Stimulated activated CD4-positive, alpha-beta T cell treated with anti-CD3 and anti-CD28 coated beads, Interleukin-1b, Interleukin-23, amount 100 ng/mL, for 1 hour (primary cell): ENCODE measurements at places on chromosomes 7 and 10.
A peak's percentile ranks its signal among the peaks of the same experiment; 100 is the strongest.

DNA sequence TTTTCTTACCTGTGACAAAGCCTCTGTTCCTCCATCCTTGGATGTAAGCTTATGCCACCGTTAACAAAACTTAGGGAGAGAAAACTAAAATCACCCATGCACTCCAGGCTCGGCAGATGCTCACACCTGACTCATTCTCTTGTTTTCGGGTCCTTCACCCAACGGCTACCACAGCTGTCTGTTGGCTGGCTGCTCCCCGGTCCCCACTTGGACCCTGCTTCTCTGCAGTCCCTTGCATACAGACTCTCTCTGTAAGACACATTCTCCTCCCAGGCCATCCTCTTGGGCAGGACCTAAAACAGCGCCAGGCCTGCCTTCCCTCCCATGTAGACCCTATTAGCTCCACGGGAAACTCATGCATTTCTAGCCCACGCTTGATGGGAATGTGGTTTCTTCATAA is 12.1 kb upstream of the INHBA start:
- DNase-seq = no peak

GRCh38 chr10:101712997-101713396 is 18.0 kb upstream of the FBXW4 start:
- DNase-seq = no peak

DNA sequence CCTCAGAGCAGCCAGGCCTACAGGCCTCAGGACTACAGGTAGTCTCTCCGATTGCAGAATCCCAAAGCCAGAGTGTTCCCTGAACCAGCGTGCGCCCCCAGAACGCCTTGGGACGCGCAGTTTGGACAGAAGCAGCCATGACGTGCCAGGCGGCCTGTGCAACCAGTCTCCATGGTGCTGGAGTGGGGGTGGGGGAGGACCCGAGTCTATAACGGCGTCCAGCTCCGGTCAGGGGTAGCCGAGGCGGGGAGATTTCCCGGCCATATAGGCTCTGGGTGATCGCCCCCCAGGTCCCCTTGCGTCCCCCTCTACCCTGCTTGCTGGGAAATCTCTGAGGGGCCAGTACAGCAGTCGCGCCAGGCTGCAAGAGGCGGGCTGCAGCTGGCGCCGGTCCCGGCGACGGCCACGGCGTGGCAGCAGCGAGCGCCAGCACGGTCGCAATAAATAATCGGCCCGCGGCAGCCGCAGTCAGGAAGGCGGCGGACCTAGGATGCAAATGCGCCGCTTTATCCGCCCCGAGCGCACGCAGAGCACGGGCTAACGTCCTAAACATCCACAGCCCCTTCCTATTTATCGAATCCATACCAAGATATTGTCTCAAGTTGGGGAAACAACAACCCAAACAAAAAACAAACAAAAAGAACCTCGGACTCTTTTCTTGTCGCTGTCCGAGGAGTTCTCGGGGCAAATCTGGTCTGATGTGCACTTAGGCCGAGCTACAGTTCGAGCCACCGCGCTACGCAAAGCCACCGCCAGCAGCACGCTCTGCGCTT is 1.6 kb downstream of the HOXA3 start:
- peak; percentile 45 for DNase-seq

GRCh38 chr10:67521546-67521945 is 174.4 kb downstream of the CTNNA3 start:
- DNase-seq = no peak

DNA sequence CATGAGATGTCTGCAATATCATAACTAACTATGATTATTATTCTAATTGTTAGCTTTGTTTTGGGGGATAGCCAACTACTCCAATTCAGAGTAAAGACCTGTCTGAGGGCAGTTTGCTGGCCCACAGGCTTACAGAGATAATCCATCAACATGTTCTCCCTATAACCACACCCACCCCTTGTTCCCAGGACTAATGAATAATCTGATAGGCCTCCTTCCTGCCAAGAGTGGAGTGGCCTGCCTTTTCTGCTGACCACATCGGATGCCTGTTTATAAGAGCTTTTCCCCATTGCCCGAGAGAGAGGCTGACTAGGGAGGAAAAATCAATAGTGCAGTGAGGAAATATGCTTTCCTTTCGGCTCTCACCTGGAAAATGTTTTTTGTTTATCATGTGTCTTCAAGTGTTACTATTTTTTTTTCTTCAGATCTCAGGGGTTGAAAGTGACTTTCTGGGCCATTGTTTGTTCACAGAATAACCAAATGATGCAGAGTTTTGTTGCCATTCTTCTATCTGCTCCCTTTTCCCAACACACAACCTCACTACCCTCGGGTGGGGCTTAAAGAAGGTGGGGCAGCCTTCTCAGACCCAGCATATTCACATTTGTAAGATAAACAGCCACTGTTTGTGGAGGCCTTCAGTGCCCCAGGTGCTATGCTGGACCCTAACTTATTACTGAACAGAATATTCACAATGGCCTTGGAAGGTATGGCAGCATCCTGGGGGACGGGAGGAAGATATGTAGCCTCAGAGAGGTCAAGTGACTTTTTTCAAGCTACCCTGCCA is 38.4 kb downstream of the PLPP4 start:
- no peak for DNase-seq

DNA sequence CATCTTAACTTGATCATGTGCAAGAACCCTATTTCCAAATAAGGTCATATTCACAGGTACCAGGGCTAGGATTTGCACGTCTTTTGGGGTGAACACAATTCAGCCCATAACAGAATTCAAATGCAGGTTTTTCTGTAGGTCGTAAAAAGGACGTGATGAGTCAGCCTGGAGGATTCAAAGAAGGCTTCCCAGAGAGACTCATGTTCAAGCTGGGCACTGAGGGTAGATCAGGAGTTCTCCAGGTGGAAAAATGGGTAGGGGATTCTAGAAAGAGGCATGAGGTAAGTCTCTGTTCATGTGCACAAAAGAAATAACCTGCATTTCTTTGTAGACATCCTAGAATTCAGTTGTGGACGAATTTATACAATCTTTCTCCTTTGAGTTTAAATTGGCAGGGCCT is 160.4 kb downstream of the RPS24 start:
- no peak for DNase-seq

GRCh38 chr10:130109796-130110245 is 809 bp downstream of the C10orf143 start:
- peak; percentile 38 for DNase-seq

DNA sequence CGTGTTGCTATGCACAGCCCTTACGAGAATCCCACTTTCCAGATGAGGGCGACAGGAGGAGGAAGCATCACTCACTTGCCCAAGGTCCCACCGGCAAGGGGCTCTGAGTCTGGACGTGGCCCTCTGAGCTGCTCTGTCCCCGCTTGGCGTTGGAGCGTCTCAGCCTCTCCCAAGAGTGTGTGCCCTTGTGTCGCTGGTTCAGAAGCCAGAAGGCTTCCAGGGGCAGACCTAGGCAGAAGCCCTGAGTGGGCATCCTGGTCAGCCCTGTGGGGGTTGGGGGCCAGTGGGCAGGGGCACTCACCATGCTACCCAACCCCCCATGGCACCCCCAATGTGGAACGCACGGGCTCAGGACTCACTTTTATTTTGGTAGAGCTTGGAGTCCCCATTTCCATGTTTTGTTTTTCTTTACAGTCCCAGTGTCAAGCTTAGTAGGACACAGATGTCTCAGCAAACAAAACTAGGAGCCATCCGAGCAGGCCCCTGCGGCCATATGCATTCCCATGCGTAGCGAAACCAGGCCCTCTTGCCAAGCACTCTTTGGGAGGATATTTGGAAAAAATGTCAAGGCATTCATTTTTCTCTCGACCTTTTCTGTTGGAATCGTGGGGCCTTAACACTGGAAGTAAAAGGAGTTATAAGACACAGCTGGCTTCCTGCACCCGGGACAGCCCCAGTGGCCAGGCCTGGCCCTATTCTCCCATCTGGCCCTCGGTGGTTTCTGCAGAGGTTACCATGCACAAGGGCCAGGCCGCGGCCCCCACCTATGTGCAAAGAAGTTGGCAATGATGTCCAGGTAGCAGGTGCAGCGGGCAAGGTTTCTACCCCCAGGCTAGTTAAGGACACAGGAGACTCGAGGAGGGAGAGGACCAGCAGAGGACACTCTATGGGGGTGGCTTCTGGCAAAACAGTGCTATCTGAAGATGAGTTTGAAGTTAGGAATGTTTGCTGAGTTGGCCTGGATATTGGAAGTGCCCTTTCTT is 97.0 kb downstream of the LHPP start:
- no peak for DNase-seq

- no peak for DNase-seq
Measured at GRCh38 chr10:130787243-130787642, 524.3 kb downstream of the TCERG1L start.

- DNase-seq = no peak
Measured at GRCh38 chr7:52940481-52940880, 95.0 kb upstream of the POM121L12 start.

GRCh38 chr7:7988706-7989105 is 20.1 kb downstream of the GLCCI1 start:
- DNase-seq = no peak

DNA sequence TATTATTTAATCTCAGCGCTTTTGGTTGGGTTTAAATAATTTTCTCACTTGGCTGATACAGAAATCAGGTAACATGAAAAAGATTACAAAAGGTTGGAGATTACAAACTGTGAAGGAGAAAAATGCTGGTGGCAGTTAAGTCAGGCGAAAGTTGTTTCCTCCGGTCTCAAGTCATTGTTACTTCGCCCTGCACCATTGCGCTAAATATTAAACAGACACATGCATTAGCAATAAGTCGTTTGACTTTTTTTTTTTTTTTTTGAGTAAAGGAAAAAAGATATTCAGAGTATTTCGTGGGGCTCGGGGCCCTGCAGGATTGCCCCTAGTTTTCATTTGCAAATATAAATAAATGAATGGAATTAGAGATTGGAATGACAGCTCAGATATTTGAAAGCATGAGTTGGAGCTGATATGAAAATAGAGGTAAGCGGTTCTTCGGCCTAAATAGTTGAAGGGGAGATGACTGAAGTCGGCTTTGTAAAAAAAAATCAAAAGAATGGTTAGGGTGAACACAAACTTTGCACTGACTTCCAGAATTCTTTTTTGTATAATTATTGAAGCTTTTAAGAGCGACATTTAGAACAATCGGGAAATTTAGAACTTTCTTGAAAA is 914 bp downstream of the SDHAF3 start:
- no peak for DNase-seq

GRCh38 chr10:117126034-117126433 is 12.0 kb downstream of the VAX1 start:
- DNase-seq = no peak

- no peak for DNase-seq
Measured at GRCh38 chr10:106053061-106053460, 1111.4 kb downstream of the SORCS1 start.

GRCh38 chr7:74306004-74306729 is 17.0 kb downstream of the CLIP2 start:
- no peak for DNase-seq

- DNase-seq = no peak
Measured at GRCh38 chr10:86103391-86104101, 263.0 kb downstream of the GRID1 start.

- no peak for DNase-seq
Measured at GRCh38 chr7:32335107-32335506, 155.1 kb downstream of the LSM5 start.

GRCh38 chr7:107969856-107970255 is 33.1 kb downstream of the LAMB1 start:
- DNase-seq = no peak
